ENCODE measurements at places on chromosomes 2 and 18. TPM values are rescaled to one million over a fixed set of nuclear protein-coding genes. Genes with fewer than 3 reads are reported as not detected.

The CNGA3 gene
- total RNA-seq = not detected

The EDAR gene
- total RNA-seq = not detected

The NT5C1B gene
- total RNA-seq = not detected

The SIX2 gene
- total RNA-seq = 2.0 TPM

The UGT1A10 gene
- not detected for total RNA-seq

The KIF5C gene
- total RNA-seq = under 0.01 TPM

The SCN3A gene
- not detected for total RNA-seq

The CDC42EP3 gene
- total RNA-seq = 9.8 TPM

The NT5DC4 gene
- total RNA-seq = not detected

The GEN1 gene
- 15.2 TPM for total RNA-seq

The ALPI gene
- total RNA-seq = not detected

The DNAH7 gene
- total RNA-seq = 0.11 TPM

The CHRNG gene
- not detected for total RNA-seq

The SCYGR4 gene
- not detected for total RNA-seq

The SCN9A gene
- 0.11 TPM for total RNA-seq

The TSN gene
- total RNA-seq = 32.2 TPM

The CAVIN2 gene
- 4.2 TPM for total RNA-seq

The NLRC4 gene
- not detected for total RNA-seq

The PLEKHH2 gene
- total RNA-seq = 1.8 TPM

The PLB1 gene
- 0.98 TPM for total RNA-seq

The MALL gene
- 2.9 TPM for total RNA-seq

The ZSCAN30 gene
- total RNA-seq = 15.2 TPM

The IL1R2 gene
- 3.1 TPM for total RNA-seq

The TFCP2L1 gene
- total RNA-seq = under 0.01 TPM

The CRYGC gene
- not detected for total RNA-seq

The DNAH6 gene
- total RNA-seq = 0.39 TPM

The SERPINB12 gene
- not detected for total RNA-seq

The PDE11A gene
- total RNA-seq = under 0.01 TPM

The SLC25A52 gene
- total RNA-seq = 0.39 TPM

The LRRTM4 gene
- total RNA-seq = not detected

The SLC5A7 gene
- total RNA-seq = not detected

The ASAP2 gene
- 195 TPM for total RNA-seq

The LGALSL gene
- 3.1 TPM for total RNA-seq

The CXCR1 gene
- not detected for total RNA-seq

The MAPRE3 gene
- 1.3 TPM for total RNA-seq

The CCDC68 gene
- 0.43 TPM for total RNA-seq

The CYP1B1 gene
- total RNA-seq = 6.3 TPM

The ACVR2A gene
- 41.2 TPM for total RNA-seq

The POTEE gene
- total RNA-seq = not detected

The SCRN3 gene
- total RNA-seq = 17.8 TPM

The ADD2 gene
- total RNA-seq = not detected

The RAB31 gene
- 34.2 TPM for total RNA-seq

The FABP1 gene
- not detected for total RNA-seq
